HS-27A (cell line): ENCODE measurements at places on chromosomes 16 and 17.

GRCh38 chr17:68701046-68701445 lies 99.9 kb upstream of the FAM20A start:
- DNase-seq = no peak

DNA sequence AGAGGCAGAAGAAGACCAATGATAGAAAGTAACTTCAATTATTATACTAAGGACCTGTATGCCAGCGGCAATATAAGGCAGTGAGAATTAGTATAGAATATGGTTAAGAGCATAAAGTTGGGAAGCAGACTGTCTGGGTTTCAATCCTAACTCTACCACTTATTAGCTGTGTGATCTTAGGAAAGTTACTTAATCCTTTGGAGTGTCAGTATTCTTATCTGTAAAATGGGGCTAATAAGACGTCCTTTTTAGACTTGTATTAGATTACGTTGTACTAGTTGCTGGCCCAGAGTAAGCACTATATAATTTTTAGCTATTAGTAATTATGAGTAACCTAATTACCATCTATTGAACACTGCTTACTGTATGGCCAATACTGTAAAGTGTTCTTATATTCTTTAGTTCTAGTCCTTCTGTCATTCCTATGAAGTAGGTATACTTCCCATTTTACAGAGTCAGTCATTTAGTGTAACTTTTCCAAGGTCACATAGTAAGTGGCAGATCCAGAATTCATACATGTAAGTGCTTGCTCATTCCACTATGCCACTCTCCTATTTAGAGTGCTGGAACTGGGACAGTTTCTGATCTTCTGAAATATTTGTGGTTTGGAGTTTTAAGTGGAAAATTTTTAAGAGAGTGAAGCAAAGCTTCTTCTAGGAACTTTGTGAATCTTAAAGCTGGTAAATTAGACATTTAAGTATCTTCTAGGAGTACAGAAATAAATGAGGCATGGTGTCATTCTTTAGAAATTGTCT lies 22.5 kb downstream of the HEATR9 start:
- no peak for DNase-seq

DNA sequence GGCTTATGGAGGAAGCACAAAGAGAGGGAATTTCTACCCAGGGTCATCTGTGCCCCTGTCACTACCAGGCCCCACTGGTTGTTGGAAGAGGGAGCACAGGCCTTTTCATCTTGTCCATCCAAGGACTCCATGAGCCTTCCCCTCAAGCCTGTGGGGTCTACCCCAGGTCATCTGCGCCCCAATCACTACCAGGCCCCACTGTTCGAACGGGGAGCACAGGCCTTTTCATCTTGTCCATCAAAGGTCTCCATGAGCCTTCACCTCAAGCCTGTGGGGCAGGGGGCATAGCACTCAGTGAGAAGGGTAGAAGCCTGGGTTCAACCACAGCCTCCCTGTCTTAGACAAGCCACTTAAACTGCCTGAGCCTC lies 101.5 kb upstream of the CDH5 start:
- no peak for DNase-seq

DNA sequence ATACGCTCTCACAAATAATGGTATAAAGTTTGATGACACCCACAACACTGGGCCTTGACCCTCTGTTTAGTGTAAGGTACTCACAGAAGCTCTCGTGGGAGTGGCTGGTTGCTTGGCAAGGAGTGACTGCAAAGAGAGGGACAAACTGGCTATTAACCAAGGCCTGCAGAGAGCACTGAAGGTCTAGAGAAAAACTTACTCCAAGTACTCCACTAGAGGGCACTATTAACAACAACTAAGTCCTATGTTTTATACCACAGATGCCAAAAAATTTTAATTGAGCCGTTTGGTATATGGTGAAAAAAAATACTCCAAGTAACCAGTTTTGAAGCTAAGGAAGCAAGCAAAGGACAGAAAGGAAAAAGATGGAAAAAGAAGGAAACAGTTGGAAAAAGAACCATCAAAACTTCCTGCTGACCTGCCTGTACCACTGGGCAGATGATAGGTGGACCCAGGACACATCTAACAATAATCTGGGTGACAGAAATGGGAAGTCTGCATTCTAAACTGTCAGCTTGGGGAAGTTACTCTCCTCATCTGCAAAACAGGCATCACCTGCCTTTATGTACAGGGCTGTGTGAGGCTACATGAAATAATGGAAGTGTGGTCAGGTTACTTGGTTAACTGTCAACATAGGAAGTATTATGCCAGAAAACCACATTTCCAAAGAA lies 23.2 kb downstream of the DYNC1LI2 start:
- no peak for DNase-seq

DNA sequence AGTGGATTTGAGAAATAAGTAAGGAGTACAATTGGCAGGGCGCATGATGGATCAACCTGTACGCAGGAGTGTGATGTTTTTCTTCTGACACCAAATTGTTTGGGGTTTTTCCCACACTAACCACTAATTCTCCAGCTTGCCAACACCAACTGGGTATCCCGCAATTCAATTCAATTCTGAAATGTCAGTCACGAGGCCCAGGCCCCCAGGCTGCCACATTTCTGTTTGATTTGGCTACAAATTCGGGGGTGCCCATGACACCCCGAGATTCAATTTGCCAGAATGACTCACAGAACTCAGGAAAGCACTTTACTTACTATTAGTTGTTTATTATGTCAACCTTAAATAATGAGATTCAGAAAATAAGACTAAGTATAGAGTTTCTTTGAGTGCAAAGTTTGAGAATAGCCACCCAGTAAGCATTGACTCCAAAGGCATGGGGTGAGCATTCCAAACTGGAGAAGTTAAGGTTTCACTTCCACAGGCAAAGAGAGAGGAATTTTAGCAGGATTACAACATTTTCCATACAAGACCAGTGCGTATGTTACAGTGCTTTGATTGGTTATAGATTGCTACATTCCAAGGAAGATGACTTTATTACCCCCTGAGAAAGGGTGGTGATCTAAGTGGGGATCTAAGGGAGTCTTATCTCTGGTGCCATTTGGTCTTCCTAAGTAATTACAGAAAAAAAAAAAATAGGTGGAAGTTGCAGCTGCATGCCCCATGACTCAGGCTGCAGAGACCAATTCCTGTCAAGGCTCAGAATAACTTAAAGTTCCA lies 11.5 kb downstream of the SLC46A1 start:
- DNase-seq = no peak

- no peak for DNase-seq
These were observed 1476.7 kb upstream of the CDH8 start for GRCh38 chr16:63512910-63513309.

DNA sequence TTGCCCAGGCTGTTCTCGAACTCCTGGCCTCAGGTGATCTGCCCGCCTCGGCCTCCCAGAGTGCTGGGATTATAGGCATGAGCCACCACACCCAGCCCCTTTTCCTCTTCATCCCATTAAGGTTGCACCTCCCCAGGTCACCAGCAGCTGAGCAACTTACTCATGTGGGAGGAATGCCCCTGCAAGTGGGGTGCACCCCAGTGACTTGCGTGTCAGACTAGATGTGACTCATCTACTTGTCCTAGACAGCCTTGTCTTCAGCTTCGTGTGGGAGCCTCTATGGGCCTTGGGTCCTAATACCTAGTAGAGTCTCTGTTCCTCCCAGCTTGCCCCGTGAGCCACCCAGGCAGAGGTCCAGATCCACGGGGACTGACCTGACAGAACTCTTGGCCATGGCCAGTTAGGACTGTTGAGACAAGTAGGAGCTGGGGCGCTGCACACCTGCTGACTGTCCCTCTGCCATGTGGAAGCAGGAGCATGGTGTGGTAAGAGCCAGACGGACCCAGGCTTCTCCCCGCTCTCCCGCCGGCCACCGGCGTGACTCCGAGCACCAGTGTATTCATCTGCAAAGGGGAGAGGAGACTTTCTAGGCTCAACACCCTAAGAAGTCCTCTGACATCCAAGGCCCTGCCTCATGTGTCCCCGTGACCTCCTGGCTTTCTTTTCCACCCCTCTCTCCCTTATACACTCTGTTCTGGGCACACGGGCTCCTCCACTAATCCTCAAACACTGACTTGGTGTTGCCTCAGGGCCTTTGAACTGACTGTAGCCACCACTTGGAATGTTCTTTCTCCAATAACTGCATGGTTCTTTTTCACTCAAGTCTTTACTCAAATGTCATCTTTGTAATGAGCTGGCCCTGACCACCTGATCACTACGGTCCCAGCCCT lies 11.6 kb upstream of the CBX4 start:
- peak; percentile 64 for DNase-seq

GRCh38 chr17:44780845-44781480 lies 22.2 kb downstream of the ADAM11 start:
- no peak for DNase-seq

DNA sequence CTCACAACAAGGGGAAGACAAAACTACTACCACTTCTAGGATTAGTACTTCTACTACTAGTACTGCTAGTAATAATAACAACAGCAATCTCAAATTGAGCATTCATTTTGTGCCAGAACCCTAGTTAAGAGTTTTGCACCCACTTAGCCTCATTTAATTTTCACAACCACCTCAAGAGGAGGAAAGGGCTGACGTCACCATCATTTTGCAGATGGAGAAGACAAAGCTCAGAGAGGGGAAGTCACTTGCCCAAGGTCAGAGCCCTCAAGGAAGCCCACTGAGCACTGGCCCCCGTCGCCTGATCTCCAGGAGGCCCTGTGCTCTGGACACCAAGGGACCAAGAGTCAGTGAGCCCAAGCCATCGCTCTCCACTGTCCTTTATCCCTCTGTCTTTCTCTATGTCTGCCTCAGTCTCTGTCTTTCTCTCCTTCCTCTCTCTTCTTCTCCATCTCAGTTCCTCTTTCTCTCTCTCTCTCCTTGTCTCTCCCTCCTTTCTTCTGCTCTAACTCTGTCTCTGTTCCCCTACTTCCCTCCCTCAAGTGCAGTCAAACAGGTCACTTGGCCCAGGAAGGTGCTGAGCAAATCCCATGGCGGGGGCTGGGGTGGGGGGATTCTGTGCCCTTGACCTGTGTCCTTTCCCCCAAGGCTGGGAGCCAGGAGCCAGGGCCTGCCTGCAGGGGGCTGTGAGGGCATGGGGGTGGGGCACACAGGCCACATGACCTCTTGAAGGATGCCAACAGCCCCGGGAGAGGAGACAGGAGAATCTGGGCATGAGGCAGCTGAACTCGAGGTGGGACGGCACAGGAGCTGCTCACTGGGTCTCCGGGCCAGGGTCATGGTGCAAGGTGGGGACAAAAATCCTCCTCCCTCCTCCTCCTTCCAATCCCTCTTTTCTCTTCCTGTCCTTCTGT lies 11.2 kb upstream of the NGFR start:
- no peak for DNase-seq

DNA sequence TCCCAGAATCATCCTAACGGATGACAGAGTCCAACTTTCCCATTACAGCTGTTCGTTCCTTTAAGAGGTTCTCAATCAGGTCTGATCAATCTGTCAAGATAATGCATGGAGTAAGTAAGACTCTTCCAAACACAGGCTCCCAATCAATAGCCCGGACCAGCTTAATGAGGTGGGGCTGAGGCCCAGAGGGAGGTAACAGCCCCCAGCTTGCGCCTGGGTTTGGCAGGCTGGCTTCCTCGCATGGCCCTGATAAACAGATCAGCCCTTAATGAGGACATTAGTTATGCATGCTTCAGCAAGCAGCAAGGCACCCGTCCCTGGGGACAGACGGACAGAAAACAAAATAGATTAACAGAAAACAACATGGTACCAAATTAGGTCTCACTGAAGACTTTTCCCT lies 145.7 kb downstream of the ZFHX3 start:
- DNase-seq = no peak

GRCh38 chr17:64387145-64387473 lies 3.6 kb downstream of the PECAM1 start:
- no peak for DNase-seq

GRCh38 chr16:4913130-4913773 lies 23.7 kb downstream of the PPL start:
- DNase-seq = no peak

DNA sequence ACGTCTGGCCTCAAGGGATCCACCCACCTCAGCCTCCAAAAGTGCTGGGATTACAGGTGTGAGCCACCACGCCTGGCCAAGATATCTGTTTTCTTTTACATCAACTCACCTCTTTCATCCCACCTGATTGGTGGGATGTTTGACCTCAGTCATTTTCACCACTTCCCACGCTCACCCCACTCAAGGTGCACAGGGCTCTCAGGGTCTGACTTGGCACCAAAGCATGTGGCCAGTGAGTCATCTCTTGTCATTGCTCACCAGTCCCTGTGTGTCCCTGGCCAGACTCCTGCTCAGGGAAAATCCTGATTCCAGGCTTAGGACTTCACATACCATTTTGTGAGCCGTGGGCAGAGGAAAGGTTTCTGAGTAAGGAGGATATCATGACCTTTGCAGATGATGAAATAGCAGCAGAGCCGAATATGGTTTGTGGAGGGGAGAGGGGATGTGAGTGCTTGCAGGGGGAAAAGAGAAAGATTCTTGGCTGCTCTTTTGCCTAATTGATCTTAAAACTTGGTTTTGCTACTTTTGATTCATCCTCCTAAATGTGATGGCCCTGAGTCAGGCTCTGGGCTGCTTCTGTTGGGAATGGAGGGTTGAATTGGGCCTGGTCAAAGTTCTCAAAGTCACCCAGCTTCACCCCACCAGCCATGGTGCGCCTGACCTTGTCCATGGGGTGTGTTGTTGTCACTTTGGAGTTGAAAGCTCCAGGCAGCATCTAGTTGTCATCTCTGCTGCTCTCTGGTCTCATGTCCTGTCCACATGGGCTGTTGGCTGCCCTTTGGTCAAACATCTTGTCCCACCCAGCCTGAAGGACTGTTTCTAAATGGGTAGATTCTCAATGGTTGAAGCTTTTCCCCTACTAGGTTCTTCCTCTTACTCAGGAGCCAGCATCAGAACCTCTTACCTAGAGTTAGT lies 6.0 kb upstream of the KCNH6 start:
- peak; percentile 12 for DNase-seq

GRCh38 chr16:51113236-51114125 lies 37.6 kb downstream of the SALL1 start:
- no peak for DNase-seq

- no peak for DNase-seq
These were observed 20.3 kb downstream of the MEOX1 start for GRCh38 chr17:43641416-43641815.

GRCh38 chr17:72898725-72899124 lies 193.8 kb downstream of the SLC39A11 start:
- DNase-seq = no peak

DNA sequence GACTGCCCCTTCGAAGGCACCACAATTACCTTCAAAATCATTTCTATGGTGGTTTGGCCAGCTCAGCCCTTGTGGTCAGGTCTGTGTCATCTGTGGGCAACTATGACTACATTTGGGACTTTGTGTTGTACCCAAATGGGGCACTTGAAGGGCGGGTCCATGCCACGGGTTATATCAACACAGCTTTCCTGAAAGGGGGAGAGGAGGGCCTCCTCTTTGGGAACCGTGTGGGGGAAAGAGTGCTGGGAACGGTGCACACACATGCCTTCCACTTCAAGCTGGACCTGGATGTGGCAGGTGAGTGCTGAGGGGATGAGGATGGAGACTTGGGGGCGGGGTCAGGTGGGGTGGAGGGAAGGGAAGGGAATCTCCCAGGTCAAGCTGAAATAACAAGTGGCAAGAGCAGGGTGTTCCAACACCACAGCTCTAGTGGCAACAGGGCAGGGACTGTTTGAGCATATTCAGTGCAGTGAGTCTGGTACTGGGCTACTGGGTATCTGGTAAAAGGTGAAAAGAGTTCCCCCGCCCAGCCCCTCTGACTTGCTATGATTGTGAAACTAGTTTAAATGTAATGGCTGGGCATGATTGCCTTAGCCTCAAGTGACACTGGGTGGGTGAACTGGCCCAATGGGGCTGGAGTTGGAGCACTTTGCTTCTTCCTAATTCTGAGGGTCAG lies 1.7 kb downstream of the AOC2 start:
- DNase-seq = no peak
